ENCODE measurements at places on chromosomes 11 and 22.

DNA sequence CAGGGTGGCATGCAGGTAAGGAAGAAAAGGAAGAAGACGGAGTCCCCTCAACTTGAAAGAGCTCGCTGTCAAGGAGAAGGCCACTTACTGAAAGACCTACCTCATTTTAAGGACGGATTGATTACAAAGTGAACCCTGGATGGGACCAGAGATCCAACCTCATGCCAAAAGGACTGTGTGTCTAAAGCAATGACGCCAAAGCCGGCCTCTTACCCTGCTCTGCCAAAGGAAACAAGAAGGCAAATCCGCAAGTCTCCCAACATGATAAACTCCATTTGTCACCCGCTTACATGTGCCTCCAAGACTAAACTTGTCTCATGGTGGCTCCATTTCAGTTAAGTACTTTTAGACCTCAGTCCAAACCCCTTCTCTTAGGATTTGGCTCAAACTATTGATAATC, 148.7 kb upstream of the MTMR2 start:
- DNase-seq = no peak

- DNase-seq = no peak
Measured at GRCh38 chr22:49979587-49980264, 19.2 kb downstream of the PIM3 start.

GRCh38 chr22:32823024-32823730, 21.7 kb downstream of the TIMP3 start:
- DNase-seq = no peak

DNA sequence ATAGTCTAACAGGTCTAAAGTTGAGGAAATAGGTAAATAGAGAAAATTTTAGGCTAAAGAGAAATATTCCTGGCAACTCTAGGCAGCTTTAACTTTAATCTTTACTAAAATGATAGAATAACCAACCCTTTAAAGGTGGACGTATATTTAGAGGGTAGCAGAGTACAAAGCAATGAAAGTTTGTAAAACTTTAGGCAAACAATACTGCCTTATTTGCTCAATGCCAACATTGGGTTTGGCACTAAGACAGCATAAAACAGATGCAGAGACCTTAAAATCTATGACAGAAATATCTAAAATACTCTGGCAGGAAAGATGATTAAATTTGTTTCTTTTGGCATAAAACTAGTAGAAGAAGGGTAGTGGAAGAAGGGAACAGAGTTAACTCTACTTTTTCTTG, 70.7 kb downstream of the EMSY start:
- DNase-seq = no peak

- DNase-seq = no peak
Measured at GRCh38 chr11:74380746-74381439, 17.3 kb downstream of the PGM2L1 start.

DNA sequence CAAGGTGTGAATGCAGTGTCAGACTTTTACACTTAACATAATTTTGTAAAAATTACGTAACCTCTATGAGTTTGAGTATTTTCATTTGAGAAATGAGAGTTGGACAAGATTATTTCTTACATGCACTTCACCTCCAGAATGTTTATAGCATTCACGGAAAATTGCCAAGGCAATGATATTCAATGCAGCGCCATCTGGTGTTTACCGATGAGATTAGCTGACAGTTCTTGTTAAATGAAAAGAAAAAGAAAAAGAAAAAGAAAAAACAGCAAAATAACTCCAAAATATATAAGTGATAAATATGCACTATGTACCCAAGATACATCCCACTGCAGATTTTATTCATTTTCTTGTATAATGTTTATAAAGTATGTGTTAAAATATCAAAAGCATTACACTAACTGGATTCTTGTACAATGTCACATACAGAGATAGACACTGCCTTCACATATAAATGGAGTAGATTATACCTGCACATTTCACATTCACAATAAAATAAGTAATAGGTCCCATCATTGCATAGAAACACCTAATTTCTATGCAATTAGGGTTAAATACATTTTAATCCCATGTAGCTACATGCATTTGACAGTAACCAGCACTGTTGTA, 976.3 kb upstream of the FAT3 start:
- no peak for DNase-seq

DNA sequence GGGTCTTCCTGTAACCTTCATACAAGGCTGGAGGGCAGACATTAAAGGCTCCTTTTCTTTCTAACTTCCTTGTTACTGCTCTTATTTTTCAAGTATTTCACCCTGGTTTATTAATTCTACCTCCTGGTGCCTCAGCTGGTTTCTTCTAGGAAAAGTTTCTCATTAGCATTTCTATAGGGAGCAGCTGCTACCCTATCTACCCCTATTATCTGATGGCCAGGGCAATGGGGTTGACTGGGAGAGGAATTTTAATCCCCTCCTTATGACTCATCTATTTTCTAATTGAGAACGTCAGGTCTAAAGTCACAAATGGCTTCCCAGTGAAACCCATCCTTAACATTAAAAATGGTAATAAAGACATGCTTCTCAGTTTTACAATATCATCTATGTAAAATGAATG, 5.0 kb downstream of the MAP6 start:
- DNase-seq = no peak

DNA sequence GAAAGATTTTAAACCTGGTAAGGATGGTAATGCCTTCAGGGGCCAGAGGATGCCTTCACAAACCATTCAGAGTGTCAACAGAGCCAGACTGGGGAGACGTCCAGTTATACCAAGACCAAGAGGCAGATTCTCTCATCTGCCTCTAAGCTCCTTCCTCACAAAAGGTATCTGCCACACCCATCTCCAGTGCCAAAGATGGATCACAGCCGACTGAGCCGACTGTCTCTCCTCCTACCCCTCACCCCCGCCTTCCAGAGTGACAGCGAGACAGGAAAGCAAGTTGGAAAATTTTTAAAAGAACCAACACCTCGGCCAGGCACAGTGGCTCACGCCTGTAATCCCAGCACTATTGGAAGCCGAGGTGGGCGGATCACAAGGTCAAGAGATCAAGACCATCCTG, 79.1 kb upstream of the AKIP1 start:
- DNase-seq = no peak
